Lung microvascular endothelial cell (primary cell): ENCODE measurements at places on chromosomes 7 and 10.

- DNase-seq, result no peak
Measured at GRCh38 chr10:66381045-66381444, 544.8 kb upstream of the LRRTM3 start.

GRCh38 chr7:23106057-23106822, 655 bp downstream of the KLHL7 start:
- peak; percentile 52 for DNase-seq

DNA sequence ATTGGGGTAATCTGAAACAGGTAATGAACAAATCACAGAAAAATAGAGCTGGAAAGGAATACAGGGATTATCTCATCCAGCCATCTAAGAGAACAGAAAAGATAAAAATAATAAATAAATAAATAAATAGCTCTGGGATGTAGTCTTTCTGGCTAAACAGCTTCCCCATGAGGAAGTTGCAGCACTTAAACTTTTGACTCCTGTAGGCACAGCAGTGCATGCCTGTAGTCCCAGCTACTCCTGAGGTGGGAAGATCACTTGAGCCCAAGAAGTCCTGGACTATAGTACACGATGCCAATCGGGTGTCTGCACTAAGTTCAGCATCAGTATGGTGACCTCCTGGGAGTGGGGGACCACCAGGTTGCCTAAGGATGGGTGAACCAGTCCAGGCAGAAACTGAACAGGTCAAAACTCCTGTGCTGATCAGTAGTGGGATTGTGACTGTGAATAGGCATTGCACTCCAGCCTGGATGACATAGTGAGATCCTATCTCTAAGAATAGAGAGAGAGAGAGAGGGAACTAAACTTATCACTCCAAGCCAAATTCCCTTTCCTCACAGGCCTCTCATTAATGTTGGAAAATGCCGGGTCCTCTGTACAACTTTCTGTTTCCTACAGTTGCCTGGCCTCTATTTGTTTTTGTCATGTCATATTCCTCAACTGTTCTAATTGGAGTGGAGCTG, 61.7 kb upstream of the CDK13 start:
- DNase-seq, result no peak

DNA sequence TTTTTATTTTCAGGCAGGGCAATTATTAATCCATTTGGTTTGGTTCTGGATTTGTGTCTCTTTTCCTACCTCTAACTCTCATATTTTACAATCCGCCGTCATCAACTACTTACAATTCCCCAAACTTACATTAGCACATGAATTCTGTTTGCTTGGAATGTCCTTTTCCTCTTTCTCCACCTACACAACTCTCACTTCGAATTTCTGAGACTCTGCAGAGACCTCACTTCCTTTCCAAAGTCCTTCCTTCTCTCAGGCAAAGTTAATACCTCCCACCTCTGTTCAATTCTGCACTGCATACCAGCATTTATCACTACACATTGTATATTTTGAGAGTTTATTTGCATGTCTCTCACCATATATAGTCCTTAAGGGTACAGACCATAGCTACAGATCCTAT, 122.7 kb upstream of the LRRTM3 start:
- DNase-seq, result no peak

DNA sequence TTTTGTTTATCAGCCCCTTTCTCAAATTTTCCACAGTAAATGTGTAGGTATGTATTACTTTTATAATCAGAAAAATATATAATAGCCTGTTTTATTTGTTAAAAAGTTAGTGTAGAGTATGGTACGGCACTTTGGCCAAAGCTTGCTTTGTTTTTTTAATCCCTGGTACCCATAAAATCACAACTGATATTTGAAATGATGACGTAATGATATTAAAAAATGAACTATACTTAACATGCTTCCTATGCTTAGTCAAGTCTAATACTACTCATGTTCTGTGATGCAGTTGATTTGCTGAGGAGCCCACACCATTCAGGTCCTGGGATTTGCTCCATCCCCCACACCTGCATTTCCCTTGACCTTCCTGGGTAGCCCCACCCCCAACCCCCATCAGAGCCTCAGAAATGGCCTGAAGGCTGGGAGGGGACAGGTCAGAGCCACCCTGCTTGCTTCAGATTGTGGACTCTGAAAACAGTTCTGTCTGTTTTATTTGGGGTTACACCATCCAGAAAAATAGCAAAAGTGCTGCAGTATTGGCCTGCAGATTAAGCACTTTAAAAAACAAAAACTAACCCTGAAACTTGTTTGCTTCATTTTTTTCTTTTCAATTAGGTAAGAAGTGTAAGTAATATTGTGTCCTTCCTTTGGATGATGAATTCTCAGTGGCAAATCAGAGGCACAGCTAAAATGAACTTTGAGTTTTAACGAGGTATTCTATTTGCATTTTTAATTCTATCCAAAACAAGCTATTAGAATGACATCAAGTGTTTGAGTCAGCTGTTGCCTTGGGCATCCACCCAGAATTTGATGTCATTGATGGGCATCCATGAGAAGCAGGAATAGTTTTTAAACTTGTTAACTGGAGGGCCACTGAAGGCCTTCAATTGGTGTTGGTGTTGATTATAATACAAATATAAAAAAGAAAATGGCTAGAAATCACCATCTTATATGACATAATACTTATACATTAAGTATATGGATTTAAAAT, 23.3 kb downstream of the PLCE1 start:
- no peak for DNase-seq

DNA sequence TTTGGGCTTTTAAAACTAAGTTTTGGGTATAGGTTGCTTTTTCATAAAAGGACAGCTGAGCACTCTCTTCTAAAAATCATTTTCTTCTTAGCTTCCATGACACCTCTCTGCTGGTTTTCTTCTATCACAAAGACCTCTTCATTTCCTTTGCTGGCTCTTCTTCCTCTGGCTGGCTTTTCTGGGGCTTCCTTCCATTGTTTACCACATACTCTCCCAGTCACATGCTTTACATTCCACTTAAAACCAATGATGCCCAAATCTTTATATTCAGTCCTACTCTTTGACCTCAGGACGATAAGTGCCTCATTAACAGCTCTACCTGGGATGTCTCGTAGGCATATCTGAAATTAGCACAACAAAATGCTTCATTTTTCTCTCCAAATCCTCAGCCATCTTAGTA, 26.8 kb downstream of the FAM133B start:
- DNase-seq, result peak; percentile 32

GRCh38 chr10:69415049-69415448, 1.7 kb downstream of the TACR2 start:
- no peak for DNase-seq

GRCh38 chr7:8615019-8615418, 181.6 kb downstream of the NXPH1 start:
- no peak for DNase-seq

GRCh38 chr7:45001826-45002225, 1.8 kb downstream of the CCM2 start:
- no peak for DNase-seq

DNA sequence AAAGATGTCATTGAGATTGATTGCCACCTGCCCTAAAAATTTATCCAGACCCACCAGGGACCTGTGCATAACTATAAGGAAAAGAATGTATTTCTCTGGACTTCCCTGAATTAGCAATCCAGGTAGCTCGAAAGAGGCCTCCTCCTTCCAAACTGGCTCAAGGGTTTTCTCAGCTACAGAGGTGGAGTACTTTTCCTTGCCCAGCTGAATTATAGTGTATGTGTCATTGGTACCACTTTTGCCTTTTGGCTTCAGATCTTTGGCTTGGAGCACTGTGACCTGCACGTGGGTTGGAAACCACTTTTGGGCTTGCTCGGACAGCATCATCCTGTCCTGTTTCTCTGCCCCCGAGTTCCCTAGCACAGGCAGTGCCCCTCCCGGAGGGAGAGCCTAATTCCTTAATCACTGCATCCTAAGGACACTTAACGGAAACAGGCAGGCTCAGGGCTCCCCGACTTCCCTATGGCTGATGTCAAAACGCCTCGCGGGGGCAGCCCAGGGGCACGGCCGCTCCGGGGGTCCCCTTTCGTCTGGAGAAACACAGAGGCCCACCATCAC, 825 bp downstream of the RAB11FIP2 start:
- peak; percentile 38 for DNase-seq

GRCh38 chr10:63464402-63465292, 1.1 kb downstream of the JMJD1C start:
- DNase-seq, result no peak
